Stimulated activated CD4-positive, alpha-beta T cell treated with anti-CD3 and anti-CD28 coated beads, Interleukin-12 subunit alpha, Interleukin-12 subunit beta, amount 100 ng/mL, for 24 hours (primary cell): ENCODE measurements at places on chromosomes 1 and 21.

DNA sequence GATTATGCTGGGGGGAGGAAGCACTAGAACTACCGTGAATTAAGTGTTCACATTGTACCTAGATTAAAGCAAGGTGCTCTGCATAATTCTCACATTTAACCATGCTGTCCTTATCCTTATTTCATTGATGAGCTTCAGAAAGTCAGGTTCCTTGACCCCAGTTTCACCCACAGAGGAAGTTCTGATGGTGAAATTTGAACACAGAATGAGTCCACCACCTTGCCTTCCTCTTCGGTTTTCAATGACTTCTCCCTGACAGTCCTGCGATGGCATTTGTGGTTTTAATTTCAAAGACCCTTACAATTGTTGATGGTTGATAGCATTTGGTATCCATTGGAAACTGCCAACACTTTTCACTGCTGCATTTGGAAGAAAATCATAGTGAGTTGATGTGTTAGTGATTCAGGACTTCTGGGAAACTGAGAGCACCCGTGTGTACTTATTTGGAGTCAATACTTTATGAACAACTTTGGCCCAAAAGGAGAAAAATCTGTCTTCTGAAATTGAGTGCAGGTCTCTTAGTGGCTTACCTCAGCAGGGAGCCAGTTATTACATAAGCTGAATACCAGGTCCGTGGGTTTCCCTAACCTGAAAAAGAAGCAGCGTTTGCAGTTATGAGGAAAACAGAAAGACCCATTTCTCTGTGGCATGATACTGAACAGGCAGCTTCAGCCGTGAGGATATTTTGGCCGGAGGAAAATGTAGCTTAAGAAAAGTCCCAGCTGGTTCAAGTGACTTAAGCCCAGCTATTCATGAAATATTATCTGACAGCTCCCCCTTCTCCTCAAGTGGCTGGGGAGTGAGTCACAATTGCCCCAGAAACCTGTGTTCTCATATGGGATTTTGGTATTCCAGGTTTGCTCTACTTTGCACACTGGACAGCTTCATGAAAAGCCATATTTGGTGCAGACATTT is 47.5 kb downstream of the ROR1 start:
- no peak for DNase-seq

- no peak for DNase-seq
These were observed 12.6 kb downstream of the LRIF1 start for GRCh38 chr1:110951161-110951560.

DNA sequence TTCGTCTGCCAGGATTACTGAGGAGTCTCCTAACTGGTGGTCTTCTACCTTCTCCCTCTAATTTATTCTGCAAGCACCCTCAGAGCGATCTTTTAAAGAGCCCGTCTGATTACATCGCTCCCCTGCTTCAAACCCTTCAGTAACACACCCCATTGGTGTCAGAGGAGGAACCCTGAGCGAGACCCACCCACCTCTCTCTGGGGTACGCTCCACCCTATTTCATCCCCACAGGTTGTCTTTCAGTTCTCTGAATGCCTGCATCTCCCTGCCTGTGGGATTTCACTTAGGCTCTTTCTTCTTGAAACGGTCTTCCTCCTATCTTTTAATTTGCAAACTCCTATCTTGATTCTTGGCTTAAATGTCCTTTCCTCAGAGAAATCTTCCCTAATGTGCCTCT is 39.4 kb downstream of the C1orf21 start:
- DNase-seq, result no peak

DNA sequence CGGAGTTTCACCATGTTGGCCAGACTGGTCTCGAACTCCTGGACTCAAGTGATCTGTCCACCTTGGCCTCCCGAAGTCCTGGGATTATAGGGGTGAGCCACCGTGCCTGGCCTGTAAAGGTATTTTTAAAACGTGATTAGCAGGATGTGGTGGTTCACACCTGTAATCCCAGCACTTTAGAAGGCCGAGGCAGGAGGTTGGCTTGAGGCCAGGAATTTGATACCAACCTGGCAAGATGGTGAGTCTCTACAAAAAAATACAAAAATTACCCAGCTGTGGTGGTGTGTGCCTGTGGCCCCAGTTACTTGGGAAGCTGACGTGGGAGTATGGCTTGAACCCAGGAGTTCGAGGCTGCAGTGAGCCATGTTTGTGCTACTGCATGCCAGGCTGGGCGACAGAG is 43.3 kb upstream of the SOD1 start:
- no peak for DNase-seq

DNA sequence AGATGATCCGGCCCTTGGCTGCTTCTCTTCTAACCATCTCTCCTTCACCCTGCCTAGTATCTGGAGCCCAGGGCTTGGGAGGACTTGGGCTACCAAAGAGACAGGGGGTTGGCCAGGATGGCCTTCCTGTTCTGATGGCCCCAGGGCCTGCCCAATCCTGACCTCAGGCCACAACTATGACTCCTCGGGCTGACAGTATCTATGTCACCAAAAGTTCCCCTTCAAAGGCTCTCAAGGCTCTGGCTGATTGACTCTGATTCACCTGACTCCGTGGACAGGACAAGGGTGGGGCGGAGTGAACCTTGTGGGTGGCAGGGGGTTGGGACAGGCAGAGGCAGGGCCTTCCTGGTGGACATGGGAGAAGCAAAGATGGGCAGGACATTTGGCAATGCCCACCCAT is 12.7 kb downstream of the MEF2D start:
- DNase-seq, result no peak

DNA sequence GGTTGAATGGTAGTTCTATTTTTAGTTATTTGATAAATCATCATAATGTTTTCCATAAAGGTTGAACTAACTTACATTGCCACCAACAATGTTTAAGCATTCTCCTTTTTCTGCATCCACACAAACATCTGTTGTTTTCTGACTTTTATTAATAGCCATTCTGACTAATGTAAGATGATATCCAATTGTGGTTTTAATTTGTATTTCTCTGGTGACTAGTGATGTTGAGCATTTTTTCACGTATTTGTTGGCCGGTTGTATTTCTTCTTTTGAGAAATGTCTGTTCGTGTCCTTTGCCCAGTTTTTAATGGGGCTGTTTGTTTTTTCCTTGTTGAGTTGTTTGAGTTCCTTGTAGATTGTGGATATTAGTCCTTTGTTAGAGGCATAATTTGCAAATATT is 24.6 kb upstream of the SLC35F3 start:
- no peak for DNase-seq

GRCh38 chr21:42112857-42113256 is 41.7 kb downstream of the UMODL1 start:
- no peak for DNase-seq

- no peak for DNase-seq
These were observed 13.6 kb downstream of the DNAJC11 start for GRCh38 chr1:6688001-6688400.

DNA sequence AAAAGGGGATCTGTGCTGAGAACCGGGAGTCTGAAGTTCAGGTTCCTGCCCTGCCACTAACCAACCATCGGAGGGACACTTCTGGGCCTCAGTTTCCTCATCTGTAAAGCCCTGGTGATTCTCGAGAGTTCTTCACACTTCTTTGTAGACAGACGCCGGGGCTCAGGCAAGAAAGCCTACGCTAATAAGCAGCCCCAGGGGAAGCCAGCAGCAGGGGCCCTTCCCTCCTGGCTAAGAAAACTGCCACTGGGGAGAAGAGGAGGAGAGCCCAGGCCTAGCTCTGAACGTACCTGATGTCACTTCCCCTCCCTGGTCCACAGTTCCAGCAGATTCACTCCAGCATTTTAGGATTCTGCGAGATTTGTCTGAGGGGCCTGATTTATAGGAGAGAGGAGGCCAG is 76.0 kb downstream of the CAMK2N1 start:
- DNase-seq, result no peak

DNA sequence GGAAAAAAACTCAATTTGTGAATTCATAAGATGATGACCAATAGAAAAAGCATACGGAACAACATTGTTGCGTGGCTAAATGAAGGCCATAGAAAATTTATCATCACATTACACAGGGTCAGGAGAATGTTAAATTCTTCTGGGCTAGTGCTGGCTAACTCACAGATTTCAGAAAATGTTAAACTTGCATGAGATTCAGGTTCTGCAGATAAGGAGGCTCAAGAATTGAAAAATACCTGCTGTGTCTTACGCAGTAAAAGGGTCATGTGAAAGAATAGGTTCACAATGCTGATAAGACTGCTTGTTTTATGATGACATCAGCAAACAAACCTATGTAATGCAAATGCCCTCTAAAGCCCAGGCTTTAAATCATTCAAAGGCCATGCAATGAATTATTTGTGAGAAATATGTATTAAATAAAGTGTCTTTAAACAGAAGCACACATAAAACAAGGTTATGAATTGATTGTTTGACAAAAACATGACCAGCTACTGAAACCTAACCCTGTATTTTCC is 378.8 kb downstream of the USP25 start:
- DNase-seq, result no peak

DNA sequence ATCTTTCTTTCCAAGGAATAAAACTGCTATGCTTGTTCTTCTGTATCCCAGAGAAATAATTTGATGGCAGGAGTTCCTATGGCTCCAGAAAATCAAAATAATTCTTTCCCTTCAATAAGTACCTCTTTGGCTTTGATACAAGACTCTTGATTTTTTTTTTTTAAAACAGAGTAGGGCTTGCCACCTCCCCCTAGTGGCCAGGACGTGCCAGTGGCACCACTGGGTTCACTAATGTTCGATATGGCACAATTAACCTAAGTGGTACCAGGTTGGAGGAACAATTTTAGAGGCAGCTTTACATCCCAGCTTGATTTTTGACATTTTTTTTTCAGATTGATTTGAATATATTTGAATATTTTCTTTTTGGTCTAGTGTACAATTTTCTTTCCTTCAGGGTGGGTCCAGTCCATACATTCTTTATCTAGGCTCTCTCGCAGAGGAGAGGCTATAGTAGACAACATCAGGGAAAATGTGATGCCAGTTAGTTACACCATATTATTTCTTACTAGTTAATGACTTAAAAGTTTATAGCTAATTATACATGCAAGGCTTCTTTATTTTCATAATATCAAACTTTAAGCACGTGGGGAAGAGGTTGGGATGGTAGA is 330.9 kb downstream of the S1PR1 start:
- peak; percentile 29 for DNase-seq

DNA sequence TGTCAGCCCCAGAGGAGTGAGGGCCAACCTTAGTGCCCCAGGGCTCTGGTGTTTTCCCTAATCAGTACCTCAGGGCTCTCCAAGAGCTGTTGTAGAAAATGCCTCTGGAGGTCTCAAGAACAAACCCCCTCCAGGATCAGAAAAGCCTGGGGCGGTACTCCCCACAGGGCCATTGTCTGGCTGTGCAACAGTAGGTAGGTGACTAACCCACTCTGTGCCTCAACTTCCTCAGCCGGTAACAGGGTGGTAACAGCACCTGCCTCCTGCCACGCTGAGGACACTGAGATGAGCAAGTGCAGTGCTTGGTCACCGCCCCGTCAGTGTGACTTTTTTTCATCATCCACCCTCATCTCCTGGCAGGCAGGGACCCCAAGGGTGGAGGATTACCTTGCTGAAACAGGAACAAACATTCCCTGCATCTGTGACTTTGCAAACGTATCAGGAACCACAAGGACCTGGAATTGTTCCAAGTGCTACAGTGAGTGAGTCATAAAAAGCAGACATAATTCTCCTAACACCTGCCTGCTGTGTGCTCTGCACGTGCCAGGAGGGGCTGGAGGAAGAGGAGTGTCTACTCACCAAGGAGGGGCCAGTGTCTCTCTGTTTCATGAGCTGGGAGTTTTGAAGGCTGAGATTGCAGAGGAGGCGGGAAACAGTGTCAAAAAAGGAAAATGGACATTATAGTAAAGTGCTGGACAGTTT is 440.8 kb downstream of the NPHP4 start:
- DNase-seq, result no peak

GRCh38 chr1:24711329-24711728 is 33.9 kb upstream of the CLIC4 start:
- no peak for DNase-seq

- no peak for DNase-seq
These were observed 1325.8 kb upstream of the PRMT6 start for GRCh38 chr1:105730701-105731100.

GRCh38 chr1:54571803-54572541 is 23.9 kb downstream of the ACOT11 start:
- DNase-seq, result no peak

DNA sequence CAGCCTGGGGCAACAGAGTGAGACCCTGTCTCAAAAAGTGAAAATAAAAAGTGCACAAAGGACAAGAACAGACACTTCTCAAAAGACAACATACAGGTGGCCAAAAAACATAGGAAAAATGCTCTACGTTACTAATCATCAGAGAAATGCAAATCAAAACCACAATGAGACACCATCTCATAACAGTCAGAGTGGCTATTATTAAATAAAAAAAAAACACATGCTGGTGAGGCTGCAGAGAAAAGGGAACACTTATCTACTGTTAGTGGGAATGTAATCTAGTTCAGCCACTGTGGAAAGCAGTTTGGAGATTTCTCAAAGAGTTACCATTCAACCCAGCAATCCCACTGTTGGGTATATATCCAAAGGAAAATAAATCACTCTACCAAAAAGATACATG is 173.2 kb downstream of the SMYD3 start:
- DNase-seq, result no peak

- DNase-seq, result peak; percentile 54
These were observed 486 bp downstream of the SLC27A3 start for GRCh38 chr1:153775458-153776327.

- DNase-seq, result no peak
These were observed 17.5 kb downstream of the CHML start for GRCh38 chr1:241622669-241623068.

GRCh38 chr1:98733782-98734112 is 72.2 kb downstream of the SNX7 start:
- DNase-seq, result no peak
